ENCODE measurements at places on chromosomes 2 and 18.

DNA sequence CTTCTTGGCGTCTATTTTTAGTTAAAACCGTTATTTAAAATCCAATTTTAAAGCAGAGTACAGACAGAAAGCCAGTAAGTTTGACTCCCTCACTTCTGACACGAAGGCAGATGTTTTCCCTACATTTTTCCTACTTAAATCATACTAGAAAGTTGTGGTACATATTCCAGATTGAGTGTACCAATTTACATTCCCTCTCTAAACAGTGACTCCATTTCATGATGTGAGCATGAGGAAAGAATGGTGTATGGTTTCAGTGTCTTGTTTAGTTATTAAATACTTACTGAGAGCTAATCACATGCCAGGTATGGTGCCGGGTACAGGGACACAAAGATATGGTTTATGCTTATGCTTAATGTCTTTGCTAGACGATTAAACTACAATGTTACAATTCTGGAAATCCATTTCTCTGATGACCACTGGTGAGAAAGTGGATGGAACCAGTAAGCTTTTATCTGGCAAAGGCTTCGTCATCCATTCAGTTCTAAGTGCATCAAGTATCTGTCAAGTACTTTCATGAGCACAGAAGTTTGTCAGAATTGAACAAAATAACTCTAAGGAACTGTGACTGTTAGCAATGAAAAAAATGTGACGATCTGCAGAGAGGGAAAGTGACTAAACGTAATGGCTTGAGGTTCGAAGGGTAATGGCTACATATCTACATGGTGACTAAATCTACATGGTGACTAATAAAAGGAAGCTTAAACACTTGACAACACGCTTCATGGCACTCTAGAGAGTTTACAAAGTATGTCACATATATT is 25.7 kb downstream of the MAP4K3 start:
- no peak for DNase-seq

GRCh38 chr2:182631299-182631698 is 84.8 kb upstream of the DNAJC10 start:
- no peak for DNase-seq

DNA sequence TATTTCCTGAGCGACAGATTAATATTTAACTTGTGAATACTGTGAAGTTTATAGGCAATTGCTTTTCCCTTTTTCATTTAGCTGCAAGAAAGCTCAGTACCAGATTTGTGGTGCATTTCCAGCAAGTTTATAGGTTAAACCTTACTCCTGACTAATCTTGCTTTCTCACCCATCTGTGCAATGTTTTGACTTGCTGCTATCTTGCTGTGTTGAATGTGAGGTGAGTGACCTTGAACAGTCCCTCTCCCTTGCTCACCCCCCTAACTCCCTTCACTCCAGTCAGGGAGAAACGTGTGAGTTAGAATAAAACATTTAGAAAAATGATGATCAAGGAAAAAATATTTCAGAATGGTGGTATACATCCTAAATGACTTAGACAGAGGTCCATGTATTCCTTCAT is 39.8 kb upstream of the PARD3B start:
- DNase-seq, result no peak

DNA sequence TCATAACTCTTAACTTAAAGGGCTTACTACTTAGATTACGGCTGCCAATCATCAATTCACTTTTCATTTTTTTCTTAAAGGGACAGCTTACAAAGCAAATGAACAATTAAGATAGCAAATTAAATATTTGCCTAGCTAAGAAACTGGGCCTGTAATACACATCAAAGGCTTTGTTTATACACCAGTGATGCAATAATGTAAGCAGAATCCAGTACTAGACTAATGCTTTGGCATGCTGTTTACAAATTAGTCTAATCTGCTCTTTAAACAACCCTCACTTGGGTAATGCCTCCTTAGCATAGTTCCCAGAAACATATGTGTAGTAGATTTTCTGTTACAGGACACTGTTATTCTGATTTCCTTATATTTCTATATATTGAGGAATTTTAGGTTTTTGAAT is 105.8 kb downstream of the ARHGAP28 start:
- DNase-seq, result no peak

- no peak for DNase-seq
Measured at GRCh38 chr18:50973367-50974126, 5.7 kb downstream of the ELAC1 start.

GRCh38 chr2:85435981-85436835 is 17.7 kb downstream of the SH2D6 start:
- DNase-seq, result no peak

DNA sequence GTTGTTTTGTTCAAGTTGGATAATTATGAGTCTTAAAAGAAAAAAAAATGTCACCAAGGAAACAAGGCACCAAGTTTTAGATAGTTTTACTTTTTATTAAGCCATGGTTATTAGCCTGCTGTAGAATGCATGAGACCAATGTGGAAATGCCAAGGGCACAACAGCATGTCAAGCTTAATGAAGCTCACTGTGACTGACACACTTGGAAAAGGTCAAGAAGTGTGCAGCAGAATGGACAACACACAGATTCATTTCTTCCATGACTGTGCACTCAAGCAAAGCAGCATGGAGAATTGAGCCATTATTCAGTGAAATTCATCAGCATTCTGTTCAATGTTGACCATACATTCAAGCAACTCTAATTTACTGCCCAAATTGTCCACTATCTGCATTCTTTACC is 23.6 kb downstream of the SPHKAP start:
- DNase-seq, result no peak

GRCh38 chr18:58180738-58181353 is 136.8 kb downstream of the NEDD4L start:
- DNase-seq, result peak; percentile 58

GRCh38 chr2:143704451-143705106 is 575.4 kb downstream of the ARHGAP15 start:
- no peak for DNase-seq

DNA sequence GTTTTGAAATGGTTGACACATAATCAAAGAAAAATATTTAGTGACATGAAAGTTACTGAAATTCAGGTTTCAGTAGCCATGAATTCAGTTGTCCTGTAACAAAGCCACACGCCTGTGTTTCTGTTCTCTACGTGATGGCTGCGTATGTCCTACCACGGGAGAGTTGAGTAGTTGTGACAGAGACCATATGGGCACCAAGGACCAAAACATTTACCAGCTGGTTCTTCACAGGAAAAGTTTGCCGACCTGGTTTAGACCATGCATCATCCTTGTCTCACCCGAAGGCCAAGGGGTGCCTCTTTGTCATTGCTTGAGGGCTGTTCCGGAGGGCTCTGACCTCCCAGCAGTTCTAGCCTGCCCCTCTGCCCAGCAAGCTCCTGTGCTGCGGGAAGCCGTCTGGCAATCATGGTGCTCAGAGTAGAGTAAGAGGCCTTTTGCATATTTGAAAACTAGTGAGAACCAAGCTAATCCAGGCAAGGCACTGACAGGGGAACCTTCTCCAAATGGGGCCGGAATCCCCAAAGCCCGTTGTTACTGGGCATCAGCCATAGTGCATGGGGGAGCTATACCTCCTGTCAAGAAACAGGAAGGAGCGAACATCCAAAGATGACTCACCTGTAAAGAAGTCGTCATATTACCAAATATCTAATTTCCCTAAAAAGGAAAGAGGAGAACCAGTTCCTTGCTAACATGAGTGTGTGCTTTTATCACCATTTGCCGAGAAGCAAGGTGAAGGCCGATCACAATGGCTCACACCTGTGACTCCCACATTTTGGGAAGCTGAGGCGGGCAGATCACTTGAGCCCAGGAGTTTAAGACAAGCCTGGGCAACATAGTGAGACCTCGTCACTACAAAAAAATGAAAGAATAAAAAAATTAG is 92.6 kb upstream of the RAB12 start:
- DNase-seq, result no peak

- DNase-seq, result no peak
Measured at GRCh38 chr2:238458651-238459050, 31.9 kb downstream of the ASB1 start.

GRCh38 chr2:100895934-100896685 is 76.2 kb downstream of the NPAS2 start:
- no peak for DNase-seq

- no peak for DNase-seq
Measured at GRCh38 chr2:222434204-222434603, 9.9 kb downstream of the SGPP2 start.

DNA sequence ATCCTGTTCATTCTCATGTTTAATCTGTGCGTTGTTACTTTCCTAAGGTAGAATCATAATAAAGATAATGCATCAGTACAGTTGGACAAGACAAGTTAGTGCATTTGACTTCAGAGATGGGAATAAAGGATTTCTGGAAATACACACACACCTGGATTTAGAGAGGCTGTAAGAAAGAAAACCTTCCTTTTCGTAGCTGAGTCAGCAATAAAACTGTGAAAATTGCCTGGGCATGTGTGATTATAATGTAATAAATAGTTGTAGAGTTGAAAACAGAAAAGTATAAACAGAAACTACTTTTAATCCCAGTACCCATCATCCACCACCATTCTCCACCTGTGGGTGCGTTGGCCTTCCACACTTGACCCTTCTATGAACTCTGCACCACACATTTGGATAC is 15.4 kb downstream of the CFAP53 start:
- DNase-seq, result no peak

DNA sequence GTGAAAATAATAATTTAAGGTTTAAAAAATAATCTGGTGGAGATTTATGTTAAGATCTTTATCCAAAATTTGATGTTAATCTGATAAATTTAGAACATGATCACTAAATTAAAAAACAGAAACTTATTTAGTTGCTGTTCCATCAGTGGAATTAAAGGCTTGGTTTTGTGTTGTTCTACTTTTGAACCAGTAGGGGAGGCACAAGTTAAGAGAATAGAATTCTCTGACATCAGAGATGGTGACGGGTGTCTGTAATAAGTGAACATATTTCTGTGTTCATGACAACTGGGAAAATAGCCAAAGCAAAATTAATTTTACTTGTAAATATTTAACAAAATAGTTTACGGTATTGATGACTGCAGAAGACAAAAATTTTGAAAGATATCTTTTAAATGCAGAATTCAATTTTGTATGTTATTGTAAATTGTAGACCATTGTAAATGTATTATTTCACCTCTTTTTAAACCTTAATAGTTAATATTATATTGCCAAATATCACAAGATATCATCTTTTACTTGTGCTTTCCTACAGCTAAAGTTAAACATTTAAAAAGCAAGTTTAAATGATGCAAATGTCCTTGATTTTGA is 106.0 kb downstream of the UBR3 start:
- peak; percentile 27 for DNase-seq

DNA sequence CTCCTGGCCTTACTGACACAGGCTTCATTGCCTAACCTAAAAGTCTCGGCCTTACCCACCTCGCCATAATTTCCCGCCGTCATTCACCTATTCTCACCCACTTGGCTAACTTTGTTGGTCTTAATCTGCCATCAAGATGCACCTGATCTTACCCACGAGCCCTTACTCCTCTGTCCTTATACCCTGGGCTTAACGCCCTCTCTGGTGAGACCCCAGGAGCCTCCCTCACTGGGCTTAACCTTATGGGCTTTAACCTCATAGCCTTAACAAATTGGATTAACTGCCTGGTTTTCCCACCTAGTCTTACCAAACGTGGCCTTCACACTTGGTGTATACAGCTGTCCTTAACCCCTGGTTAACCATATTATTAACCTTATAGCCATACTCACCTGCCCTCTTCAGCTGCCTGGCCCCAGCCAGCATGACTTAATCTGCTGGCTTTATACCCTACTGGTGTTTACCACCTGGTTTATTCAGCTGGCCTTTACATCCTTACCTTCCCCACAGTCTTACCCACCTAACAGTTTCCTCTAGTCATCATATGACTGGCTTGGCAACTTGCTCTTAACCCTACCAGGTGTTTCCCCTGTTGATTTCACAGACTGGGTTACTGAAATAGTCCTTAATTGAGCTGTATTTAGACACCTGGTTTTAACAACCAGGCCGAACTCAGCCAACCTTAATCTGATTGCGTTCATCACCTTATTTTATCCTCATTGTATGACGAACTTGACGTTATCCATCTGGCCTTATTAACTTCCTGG is 132.0 kb upstream of the ZSWIM2 start:
- no peak for DNase-seq

GRCh38 chr18:24609254-24609653 is 148.8 kb downstream of the HRH4 start:
- DNase-seq, result no peak

DNA sequence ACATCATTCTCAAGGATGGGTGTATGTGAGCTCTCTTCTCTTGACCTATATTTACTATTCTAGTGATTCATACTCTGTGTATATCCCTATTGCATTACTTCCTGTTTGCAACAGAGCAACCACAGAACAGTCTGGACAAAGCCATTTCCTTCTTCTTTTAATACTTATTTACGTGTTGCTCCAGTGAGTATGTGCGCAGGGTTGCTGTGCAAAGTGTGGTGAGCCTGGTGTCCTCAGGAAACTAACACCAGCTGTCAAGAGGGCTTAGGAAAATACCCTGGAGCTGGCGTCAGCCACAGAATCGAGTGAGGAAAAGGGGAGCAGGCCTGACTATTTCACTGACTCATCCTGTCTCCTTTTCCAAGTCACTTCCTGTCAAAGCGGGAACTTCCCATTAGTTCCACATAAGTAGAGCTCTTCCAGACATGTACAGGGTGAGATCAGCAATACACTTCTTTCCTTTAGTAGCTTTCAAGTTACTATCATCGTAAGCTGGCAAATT is 214.1 kb upstream of the COPS8 start:
- peak; percentile 17 for DNase-seq

DNA sequence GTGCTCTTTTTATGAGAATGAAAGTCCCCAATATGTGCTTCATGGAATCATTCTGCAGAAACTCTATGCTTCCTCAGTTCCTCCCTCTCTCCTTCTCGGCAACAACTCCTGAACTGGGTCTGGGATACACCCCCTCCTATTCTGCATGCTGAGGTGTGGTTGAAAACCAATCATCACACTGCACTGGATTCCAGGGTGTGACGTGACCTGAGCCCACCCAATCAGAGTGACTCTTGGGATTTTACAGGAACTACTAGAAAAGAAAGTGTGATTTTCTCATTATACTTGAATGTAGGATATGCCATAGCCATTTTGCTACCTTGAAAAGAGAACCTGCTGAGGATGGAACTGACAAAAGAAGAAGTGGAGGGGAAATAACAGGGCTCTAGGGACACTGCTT is 36.3 kb downstream of the ACVR1 start:
- DNase-seq, result no peak

GRCh38 chr2:160042054-160042453 is 20.4 kb downstream of the PLA2R1 start:
- DNase-seq, result no peak

GRCh38 chr18:30601541-30601940 is 441.0 kb downstream of the DSC3 start:
- no peak for DNase-seq
